ENCODE measurements at places on chromosomes 4 and X.
A peak's percentile ranks its signal among the peaks of the same experiment; 100 is the strongest.

- no peak for DNase-seq
These were observed 279.2 kb downstream of the CAMK2D start for GRCh38 chr4:113482325-113482724.

DNA sequence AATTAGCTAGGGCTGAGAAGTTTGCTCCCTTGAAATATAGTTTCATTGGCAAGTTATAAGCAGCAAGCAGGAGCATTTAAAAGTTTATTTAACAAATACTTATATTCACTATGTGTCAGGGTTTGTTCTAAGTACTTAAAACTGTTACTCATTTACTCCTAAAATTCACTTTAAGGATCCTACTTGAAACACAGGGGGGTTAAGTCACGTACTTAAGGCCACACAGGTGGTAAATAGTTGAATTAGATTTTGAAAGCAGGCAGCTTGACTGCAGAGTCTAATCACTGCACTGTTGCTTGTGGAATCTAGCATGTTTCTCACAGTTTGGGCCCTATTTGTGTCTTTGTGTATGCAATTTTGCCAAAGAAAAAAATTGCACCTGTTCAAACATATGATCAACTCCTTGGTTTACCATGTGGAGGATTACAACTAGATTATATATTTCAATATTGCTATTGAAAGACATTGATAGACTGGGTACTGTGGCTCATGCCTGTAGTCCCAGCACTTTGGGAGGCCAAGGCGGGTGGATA is 7.6 kb downstream of the SGMS2 start:
- DNase-seq: no peak

GRCh38 chrX:148670277-148670676 is 169.9 kb downstream of the AFF2 start:
- DNase-seq: no peak

GRCh38 chrX:152220606-152221005 is 82.2 kb upstream of the MAGEA10 start:
- no peak for DNase-seq

DNA sequence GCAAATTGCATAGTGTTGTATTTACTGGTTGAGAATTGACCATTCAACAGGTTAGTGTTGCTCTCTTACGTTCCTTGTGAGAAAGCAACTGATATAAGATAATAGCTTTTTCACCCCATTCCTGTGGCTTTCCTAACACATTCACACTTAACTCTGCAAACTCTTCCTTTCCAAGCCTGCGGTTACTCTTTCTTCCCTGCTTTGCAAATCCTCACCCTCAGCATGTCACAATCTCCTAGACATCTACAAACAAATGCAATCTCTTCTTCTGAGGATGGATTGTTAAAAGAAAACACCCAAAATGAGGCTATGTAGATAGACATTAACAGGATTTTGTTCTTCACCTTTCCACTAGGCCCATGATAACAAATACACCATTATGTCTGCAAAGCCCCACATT is 771.7 kb upstream of the PCDH7 start:
- no peak for DNase-seq

DNA sequence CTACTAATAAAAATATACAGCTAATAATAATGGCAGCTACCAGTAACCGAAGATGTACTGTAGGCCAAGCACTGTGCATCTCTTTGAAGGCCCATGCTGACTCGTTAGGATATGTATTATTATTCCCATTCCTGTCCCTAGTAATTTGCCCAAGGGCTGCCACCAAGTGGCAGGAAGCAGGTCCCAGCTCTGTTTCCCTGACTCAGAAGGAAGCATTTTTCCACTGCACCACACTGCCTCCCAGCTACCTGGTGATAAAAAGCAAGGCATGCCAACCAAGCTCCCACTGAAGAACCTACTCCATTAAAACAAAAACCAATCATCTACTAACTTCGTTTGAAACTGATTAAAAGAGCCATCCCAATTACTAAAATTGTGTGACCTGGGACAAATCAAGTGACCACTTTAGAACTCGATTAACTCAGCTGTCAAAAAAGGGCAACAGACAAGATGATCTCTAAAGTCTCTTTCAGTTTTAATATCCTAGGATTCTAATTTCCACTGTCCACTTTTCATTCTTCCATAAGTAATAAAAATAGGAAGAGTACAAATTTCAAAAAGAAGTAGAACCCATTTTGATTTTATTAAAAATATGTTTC is 24.3 kb upstream of the PGM2 start:
- no peak for DNase-seq

GRCh38 chr4:36385951-36386571 is 104.6 kb downstream of the DTHD1 start:
- DNase-seq: no peak

DNA sequence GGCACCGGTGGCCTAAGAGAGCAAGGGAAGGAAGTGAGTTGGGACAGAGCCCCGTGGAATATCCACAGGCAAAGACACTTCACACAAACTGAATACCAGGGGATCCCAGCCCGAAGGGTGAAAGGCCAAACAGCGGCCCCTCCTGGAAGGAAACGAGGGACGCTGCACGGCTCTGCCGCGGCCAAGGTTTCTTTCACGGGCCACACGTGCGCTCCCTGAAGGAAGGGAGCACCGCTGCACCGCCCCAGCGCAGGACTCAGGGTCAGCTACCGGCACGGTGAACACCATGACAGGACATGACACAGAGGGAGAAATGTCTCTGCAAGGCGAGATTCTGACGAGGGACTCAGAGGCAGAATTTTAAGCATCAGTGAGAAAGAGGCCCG is 31.5 kb upstream of the GTPBP6 start:
- DNase-seq: no peak

GRCh38 chrX:24542756-24543155 is 77.7 kb downstream of the PDK3 start:
- DNase-seq: no peak

- DNase-seq: no peak
These were observed 39.1 kb downstream of the ADGRL3 start for GRCh38 chr4:61239250-61239649.

GRCh38 chr4:42331040-42331439 is 66.2 kb upstream of the SHISA3 start:
- DNase-seq: no peak

DNA sequence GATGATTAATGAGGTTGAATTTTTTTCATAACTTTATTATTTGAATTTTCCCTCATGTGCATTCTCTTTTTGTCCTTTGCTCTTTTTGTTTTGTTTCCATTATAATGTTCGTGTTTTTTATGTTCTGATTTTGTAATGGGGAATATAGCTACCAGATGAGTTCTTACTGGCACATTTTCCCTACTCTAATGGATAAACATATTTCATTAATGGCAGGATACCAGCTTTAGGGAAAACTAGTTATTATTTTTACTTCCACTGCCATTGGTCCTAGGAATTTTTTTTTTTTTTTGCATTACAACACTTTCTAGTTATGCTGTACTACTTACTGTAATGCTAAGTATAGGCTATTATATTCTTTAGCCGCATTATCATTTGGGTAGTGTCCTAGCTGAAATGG is 286.3 kb downstream of the SPRY1 start:
- DNase-seq: no peak

GRCh38 chrX:81120936-81121371 is 80.8 kb downstream of the HMGN5 start:
- DNase-seq: peak; percentile 18

GRCh38 chr4:24912252-24913118 is at the start of gene CCDC149:
Gene CCDC149, minus strand, starts transcription at chr4:24913042. Its CDS starts 178 bp downstream, at chr4:24912864.
- DNase-seq: no peak

DNA sequence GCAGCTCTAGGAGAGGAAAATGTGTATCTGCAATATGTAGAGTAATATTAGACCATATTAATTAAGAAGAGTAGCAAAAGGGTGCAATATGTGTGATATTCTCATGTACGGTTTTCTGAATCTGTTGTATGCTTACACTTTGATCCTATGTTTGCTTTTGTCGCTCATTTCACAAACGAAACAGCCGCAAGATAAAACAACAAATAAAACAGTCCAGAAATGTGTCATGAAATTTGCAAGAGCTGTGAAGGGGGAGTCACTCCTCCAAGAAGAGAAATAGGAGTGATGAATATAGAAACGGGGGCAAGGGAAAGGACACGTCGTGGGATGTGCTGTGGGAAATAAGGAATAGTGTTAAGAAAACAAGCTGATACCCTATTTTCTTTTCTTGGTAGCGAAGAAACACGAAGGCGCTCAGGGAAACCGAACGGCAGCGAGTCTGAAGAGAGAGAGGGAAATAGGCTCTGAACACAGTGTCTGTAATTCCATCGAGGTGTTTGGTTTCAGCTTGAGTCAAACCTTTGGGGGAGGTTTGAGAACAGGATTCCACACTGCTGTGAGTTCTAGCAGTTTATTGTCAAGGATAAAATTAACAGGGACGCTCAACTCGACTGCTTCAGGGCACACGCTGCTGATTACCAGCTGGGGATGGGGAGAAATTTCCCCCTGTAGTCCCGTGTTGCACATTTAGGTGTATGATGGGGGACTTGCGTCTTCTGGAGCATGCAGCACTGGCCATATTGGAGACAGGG is 595.6 kb upstream of the TENM3 start:
- DNase-seq: no peak

- DNase-seq: peak; percentile 50
These were observed 104.7 kb upstream of the NOCT start for GRCh38 chr4:138910914-138911336.

GRCh38 chrX:1026263-1027015 is 186.0 kb downstream of the CRLF2 start:
- DNase-seq: no peak

DNA sequence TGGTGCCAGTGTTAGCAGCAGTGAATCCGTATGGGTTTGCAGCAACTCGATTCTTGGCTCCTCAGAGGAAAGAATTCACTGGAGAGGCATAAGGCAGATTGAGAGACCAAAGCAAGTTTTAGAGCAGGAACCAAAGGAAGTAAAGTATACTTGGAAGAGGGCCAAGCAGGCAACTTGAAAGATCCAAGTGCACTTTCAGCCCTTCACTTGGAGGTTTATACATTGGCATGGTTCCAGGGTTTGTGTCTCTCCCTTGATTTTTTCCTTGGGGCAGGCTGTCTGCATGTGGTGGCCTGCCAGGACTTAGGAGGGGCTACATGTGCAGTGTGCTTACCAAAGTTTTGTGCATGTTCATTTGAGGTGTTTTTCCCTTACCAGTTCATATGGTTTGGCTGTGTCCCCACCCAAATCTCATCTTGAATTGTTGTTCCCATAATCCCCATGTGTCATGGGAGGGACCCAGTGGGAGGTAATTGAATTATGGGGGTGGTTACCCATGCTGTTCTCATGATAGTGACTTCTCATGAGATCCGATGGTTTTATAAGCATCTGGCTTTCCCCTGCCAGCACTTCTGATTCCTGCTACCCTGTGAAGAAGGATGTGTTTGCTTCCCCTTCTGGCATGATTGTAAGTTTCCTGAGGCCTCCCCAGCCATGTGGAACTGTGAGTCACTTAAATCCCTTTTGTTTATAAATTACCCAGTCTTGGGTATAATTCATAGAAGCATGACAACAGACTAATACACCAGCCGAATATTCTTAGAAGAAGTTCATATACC is 86.2 kb upstream of the TSPAN5 start:
- no peak for DNase-seq

- DNase-seq: no peak
These were observed 646 bp downstream of the TIGD4 start for GRCh38 chr4:152778656-152779512.

DNA sequence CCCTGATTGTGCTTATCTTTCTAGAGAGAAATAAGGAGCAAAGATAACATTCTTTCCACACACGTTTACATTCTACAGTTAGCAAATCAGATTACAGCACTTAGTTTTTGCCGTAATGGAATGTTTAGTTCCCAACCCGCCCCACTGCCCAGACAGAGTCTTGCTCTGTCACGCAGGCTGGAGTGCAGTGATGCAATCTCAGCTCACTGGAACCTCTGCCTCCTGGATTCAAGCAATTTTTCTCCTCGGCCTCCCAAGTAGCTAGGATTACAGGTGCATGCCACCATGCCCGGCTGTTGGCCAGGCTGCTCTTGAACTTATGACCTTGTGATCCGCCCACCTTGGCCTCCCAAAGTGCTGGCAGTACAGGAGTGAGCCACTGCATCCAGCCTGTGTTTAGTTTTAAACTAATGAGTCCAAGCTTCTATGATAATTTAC is 8.4 kb upstream of the PRPS1 start:
- no peak for DNase-seq
